ENCODE measurements at places on chromosomes 3 and 15.

DNA sequence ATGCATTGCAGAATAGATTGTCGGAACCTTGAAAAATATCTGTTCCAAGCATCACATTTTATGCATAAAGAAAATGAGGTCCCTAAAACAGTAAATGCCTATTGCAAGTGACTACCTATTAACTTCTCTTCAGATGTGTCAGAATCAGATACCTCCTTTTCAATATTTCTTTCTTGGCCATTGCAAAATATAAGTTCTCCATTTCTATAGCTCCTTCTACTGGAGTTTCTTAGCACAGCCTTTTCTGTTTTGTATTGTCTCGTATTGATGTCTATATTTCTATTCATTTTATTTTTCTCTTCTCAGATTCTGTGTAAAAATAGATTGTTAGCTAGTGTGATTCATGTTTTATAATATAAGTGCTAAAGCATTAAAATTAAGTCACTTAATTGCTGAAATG, 63.4 kb downstream of the PPARG start:
- peak; percentile 33 for DNase-seq

DNA sequence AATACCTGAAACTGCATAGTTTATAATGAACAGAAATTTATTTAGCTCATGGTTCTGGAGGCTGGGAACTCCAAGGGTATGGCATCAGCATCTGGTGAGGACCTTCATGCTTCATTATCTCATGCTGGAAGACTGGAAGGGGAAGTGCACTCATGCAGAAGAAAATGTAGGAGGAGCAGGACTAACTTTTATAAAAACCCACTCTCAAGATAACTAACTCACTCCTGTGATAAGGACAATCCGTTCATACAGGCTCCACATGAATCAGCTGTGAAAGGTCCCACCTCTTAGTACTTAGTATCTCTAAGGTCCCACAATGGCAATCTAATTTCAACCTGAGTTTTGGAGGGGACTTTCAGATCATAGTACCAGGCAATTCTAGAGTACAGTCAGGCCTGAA, 33.6 kb upstream of the APH1B start:
- DNase-seq = no peak

DNA sequence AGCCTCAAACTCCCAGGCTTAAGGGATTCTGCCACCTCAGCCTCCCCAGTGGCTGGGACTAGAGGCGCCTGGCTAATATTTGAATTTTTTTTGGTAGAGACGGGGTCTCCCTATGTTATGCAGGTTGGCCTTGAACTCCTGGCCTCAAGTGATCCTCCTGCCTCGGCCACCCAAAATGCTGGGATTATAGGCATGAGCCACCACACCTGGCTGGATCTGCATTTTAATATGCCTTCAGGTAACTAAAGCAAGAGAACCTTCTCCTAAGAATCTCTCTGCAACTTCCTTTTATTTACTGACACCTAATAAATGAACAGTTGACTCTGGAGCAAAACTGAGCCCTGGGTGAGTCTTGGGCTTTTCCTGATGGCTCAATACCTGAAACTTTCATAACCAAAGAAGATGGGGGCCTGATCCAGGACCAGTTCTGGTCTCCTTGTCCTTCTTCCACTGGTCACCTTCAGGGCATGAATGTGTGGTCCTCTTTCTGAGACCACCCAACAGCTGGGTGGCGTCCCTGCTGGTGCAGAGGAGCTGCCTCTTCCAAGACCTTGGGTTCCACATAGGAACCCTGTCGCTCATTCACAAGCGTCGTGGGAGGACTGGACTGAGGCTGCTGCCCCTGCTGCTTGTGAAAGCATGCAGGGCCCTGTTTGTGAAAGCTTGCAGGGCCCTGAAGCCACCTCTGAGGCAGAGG, 28.2 kb downstream of the CCR9 start:
- no peak for DNase-seq

DNA sequence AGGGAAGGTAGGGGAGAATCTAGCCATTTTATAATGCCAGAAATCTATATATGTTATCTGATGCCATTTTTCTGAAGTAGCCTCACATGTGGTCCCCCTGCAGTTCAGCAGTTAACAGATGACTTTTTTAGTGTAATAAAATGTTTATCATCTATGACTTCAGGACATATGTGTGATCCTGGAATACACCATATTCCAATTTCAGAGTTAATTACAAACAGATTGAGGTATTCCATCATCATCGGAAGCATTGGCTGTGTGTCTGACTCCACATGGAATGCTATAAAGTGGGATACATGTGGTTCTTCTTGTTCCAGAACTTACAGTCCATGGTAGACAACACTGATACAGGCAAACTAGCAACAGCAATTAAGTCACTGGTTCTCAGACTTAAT, 45.9 kb upstream of the LIMD1 start:
- no peak for DNase-seq

DNA sequence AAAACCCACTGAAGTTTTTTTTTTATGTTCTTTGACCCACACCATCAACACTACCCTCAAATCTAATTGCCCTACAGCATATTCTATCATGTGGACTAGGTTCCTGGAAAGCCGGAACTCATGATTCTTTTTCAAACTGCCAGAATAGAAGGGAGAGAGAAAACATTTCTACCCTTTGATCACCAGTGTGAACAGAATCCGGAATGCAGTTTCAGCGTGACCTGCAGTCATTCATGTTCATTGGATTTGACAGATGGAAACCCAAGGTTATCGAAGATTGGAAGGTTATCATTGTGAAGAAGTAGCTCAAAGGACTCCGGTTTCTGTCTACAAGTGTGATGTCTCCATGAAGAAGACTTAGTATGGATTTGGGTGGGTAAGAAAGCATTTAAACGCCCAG, 39.4 kb upstream of the RASA2 start:
- no peak for DNase-seq

- DNase-seq = peak; percentile 21
Measured at GRCh38 chr15:90701048-90701447, 16.1 kb upstream of the BLM start.

DNA sequence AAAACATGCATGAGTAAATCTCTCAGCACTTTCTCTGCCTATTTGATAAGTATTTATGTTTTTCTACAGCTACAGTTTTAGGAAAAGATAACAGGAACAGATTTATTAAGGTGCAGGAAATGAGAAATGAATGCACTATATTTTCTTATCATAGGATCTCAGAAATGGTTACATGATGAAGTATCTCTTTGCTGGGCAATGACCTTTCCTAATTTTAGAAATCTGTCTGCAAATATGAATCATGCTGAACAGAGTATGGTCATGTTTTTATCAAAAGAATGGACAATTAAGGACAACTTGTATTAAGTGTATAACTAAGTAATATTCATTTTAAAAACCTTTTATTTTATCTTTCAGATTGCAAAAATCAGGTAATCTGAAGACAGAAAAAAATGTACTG, 53.8 kb upstream of the SPPL2A start:
- no peak for DNase-seq

DNA sequence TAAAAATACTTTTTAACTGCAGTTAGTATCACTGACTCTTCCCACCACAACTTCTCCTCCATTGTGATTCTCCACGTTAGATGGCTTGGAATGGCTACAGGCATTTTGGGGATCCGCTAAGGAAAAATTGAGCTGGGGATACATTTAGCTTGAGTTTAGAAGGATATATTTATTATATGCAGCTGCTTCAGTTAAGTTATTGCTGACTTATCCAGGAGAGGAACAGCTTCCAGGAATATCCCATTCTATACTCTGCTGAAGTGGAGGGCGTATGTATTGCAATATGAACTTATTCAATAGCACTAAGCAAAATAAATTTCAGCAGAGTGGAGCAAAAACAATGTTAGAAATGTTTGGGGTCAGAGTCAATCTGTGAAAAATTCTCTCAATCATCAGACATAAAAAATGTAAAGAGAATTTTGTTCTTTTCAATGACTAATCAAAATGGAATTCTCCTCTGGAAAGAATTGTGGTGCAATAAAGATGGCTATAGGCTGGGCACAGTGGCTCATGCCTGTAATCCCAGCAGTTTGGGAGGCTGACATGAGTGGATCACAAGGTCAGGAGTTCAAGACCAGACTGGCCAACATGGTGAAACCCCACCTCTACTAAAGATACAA, 84.7 kb downstream of the NCEH1 start:
- no peak for DNase-seq

DNA sequence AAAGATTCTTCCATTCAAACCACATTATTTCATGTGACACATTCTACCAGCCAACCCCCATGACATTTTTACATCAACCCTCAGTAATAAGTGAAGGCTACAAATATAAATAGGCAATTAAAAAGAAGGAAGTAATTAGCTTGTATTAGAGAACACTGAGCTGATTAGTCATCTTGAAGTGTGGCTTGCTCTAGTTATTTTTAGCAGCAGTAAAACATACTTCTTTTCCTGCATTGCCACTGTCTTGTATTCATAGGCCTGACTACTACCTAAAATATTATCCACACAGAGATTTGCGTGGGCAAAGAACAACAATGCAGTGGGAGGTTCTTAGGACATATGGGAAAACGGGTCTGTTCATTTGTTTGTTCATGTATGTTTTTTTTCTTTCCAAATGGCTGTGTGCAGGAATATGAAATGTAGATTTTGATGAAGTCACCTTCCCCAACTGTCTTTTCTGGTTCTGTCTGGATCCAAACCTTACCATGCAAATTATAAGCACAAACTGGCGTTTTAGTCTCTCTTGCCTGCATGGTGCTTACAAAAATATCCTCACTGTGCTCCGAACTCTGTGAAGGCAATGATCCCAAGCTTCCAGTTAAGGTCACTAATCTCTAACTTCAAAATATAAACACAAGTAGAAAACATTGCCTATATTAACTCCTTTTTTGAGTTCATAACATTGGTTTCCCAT, 31.5 kb upstream of the TM4SF4 start:
- peak; percentile 58 for DNase-seq

GRCh38 chr15:90956274-90957030, 1.8 kb downstream of the RCCD1 start:
- peak; percentile 66 for DNase-seq

DNA sequence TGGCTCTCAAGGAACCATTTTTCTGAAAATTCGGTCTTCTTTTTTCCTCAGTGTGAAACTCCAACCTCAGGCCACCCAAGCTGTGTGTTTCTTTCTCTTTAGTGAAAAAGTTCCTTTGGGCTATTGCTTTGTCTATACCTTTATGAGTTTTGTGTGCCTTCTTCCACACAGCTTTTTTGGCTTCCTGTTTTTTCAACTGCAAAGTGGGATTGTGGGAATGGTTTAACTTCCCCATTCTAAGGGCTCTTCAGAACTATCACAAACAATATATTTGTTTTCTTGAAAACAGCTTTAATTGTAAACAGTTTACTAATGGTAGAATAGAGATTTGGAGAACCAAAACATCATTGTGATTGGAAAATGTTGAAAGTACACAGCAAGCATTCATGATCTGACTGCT, 10.4 kb downstream of the SYN2 start:
- DNase-seq = no peak

DNA sequence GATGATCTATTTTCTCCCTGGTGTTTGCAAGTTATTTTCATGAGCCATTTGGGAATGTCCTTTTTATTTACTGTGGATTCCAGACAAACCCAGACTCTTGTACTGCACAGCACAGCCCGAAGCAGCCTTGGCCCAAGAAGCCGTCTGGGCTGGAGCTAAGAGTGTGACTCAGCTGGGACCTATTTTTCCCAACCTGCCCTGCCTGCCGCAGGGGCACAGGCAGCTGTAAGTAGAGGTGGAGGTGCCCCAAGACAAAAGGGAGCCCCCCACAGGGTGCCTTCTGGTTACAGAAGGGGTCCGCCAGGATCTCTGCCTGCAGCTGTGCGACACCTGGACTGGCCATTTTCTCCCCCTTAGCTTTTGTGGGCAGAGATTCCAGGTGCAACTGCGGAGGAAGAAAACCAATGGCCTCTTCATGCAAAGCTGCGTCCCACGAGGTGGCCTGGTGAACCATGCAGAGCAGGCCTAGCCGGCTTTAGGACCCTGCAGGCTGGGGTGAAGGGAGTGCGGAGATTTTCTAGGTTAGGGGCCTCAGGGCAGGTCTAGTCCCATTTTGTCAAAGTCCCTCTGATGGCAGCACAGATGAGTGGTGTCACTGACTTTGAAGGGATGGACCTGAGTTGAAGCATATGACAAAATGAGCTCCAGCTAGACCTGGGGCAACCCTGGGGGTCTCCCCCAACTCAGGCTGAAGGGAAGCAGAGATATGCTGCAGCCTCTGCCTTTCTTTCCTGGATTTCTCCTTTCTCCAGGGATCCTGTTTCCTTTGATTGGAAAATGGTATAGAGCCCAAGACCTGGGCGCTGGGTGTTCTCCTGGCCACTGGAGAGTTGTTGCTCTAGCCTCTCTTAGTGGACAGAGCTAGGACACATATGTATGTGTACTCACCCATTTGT, 131.2 kb downstream of the KLF13 start:
- DNase-seq = no peak

GRCh38 chr3:4759689-4760312, 219.4 kb upstream of the BHLHE40 start:
- DNase-seq = no peak

DNA sequence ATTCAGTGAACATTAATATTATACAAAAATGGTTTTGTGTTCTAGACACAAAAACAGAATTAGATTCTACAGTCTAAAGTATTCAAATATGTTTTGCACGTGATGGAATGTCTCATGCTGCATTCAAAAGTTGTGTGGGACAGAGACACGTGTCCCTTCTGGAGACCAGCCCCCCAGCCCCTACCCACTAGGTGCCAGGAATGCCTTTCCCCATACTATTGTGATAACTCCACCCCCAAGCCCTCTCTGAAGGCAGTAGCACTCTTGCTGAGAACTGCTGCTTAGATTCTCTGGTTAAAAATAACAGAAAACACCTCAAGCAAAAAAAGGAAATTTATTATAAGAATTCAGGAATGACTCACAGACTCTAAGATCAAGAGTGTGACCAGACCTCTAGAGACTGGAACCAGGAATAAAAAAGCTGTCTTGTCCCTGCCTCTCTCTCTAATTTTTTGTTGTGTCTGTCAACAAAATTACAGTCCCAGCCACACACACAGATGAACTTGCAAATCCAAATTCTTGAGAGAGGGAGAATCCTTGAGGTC, 57.7 kb downstream of the PXYLP1 start:
- DNase-seq = no peak

GRCh38 chr15:28922707-28923012, 36.9 kb downstream of the APBA2 start:
- DNase-seq = no peak

GRCh38 chr3:38163841-38164642, 1.3 kb upstream of the OXSR1 start:
- DNase-seq = no peak

DNA sequence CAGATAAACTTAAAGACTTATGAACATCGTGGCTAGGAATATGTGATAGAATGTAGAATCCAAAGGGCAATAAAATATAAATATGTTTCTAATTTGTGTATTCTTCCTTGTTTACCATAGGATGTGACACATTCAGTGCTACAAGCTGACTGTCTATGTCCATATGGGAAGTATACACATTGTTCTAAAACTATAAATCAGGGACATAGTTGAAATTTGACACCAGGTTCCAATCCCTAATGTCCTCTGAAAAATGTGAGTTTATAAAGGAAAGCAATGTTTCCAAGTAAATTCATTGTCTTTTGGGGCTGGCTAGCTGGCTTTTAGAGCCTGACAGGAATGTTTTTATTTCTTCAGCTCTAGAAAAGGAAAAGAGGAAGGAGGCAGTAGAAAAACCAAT, 273.6 kb downstream of the CNTN4 start:
- DNase-seq = no peak
